ENCODE measurements at places on chromosomes 4 and X. TPM values are rescaled to one million over a fixed set of nuclear protein-coding genes. Genes with fewer than 3 reads are reported as not detected.

- DNase-seq: no peak
Measured at GRCh38 chr4:127967141-127967775, 2.1 kb downstream of the ABHD18 start.

DNA sequence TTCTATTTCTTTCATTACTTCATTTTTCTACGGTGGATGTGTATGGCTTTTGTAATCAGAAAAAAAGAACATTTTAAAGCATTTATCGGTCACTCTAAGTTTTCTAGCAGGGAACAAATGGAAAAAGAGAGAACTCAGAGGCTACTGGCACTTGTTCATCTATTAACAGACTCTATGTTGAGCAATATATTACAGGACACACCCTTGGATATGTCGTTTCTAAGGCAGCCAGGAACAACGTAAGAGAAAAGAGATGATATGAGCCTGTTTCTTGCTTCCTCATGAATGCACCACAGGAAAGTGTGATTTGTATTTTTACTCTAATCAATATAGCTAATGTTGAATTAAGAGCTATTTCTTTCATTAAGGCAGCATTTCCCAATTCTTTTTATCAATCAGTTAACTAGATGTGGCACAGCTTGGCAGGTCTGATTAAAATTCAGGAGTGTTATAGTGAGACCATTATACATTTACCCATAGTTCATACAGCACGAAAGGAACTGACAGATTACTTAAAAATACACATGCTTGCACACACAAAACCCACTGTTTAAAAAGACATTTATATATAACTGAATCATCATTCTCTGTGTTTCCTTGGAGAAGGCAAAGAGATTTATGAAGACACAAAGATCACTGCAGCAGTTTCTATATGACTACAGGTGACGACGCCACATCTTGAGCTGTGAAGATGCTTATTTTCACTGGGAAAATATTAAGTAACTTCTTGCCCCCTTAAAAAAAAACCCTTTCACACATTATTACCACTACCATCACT is 13.0 kb downstream of the RAB9B start:
- no peak for DNase-seq

- DNase-seq: no peak
Measured at GRCh38 chr4:18954538-18954937, 933.0 kb upstream of the LCORL start.

DNA sequence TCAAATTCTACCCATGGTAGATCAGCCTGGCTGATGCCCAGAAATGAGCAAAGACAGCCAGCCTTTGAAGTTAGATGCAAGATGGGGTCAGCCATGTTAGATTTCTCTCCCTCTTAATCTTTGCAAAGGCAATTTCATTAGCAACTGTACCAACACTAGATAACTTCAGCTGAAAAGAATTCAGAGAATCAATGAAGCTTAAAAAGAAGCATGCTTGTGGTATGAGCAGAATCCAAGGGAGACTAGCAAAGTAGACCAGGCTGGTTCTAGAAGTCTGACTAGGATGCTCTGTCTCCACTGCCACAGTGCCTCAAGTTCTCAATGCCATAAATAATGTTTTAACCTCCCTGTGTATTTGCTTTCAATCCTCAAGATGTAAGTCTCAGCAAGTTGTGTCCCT is 247.3 kb downstream of the SLC7A11 start:
- DNase-seq: no peak

- no peak for DNase-seq
Measured at GRCh38 chrX:2351999-2352995, 148.5 kb downstream of the DHRSX start.

DNA sequence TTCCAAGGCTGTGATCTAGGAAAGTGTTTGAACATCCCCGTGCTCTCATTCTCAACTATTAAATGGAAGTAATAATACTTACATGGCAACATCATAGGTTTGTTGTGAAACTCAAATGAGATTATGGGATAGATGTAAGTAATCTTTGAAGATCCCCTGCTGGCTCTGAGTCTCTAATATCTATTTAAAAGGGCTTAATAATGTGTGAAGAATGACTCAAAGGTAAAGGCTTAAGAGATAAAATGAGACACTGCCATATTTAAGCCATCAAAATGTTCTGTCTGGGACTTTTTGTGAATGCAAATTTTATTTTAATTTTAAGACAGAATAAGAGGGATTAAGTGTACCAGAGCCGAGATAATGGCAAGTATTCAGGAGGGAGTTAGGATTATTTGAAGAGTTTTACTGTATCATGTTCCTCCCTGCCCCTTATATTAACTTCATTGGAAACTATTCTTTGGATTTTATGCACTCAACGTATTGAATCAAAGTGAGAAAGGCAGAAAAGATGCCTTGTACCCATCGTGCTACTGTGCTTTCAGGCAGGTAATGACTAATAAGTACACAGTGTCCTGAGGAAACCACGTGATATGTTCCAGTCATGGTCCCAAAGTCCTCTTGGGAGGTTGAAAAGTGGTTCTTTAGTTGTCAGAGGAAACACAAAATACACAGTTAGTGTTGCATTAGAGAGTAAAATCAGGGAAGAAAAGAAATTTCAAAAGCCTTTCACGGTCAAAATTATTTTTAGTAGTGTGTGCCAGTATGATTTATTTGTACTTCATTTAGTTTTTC is 192.4 kb downstream of the RBM46 start:
- no peak for DNase-seq

- DNase-seq: no peak
Measured at GRCh38 chr4:138007572-138007971, 234.6 kb downstream of the SLC7A11 start.

DNA sequence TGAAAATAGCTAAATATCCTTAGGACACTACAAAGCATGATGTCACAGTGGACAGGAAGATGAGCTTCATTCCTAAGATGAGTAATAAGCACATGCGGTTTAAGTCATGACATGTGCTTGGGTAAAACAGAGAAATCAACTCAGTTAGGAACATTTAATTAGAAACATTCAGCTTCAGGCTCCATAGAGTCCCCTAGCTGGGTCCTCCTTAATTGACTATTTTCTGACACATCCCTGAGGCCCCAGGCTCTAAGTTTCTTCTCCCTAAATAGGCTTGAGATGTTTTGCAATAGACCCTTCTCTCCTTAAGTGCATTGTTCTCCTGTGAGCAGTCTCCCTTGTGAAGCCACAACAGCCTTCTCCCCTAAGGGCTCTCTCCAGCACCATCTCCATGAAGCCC is 70.4 kb upstream of the ANXA3 start:
- no peak for DNase-seq

The ATP5ME gene
- 276 TPM for total RNA-seq

The KLB gene
- not detected for total RNA-seq

The SMIM31 gene
- total RNA-seq: not detected

The C1QTNF7 gene
- not detected for total RNA-seq
